AG04449 (cell line): ENCODE measurements at places on chromosomes 5 and 9.

GRCh38 chr5:62093976-62094375 is 212.0 kb upstream of the KIF2A start:
- DNase-seq: no peak

DNA sequence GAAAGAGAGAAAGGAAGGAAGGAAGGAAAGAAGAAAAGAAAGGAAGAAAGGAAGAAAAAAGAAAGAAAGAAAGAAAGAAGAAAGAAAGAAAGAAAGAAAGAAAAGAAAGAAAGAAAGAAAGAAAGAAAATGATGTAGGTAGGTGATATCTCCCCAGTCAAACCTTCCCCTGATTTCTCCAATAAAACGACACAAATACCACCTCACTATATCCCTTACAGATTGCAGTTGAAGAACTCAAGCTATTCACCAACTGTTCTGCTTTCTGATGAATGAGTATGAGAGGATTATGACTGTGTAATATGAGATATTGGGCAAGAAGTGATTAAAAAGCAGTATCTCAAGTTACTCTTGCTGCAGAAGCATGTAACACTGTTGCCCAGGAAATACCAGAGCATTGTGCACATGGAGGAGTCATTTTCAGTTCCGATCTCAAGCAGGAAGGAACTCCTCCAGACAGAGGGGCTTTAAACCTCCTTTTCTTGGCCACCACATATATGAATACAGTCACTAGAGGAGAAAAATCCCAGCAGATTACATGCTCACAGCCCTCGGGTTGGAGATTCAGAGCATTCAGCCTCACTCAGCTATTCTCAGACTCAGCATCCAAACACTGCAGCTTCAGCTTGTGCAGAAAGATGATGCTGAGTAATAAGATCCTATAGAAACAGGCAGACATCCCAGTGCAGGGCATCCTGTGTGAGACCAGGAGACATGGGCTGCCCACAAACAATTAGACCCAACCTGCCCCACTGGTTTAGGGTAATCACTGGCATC is 61.4 kb downstream of the UGCG start:
- peak; percentile 99 for DNase-seq

- DNase-seq: no peak
Observed at GRCh38 chr5:61455179-61456006, 123.3 kb downstream of the ZSWIM6 start.

DNA sequence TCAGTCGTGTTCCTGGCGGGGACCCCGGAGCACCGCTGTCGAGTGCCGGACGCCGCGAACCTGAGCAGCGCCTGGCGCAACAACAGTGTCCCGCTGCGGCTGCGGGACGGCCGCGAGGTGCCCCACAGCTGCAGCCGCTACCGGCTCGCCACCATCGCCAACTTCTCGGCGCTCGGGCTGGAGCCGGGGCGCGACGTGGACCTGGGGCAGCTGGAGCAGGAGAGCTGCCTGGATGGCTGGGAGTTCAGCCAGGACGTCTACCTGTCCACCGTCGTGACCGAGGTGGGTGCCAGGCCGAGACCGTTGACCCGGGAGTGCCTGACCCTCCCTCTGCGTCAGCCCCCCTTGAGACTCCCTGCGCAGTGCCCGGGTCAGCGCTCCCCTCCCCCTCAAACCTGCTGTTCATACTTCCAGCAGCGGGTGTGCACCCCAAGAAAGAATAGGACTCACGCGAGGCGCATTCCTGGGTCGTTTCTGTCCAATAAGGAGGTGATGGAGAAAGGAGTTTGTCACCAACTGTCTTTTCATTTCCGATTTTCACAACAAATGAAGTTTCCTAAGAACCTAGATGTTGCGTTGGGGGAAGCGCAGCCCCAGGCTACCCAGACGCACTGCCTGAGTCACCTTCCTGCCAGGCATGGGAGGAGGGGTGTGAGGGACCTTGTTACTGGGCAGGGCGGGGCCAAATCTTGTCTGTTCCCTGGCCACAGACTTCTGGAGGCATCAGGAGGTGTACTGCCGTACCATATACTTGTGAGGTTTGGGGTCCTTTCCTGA is 722 bp downstream of the SLC22A4 start:
- DNase-seq: no peak

DNA sequence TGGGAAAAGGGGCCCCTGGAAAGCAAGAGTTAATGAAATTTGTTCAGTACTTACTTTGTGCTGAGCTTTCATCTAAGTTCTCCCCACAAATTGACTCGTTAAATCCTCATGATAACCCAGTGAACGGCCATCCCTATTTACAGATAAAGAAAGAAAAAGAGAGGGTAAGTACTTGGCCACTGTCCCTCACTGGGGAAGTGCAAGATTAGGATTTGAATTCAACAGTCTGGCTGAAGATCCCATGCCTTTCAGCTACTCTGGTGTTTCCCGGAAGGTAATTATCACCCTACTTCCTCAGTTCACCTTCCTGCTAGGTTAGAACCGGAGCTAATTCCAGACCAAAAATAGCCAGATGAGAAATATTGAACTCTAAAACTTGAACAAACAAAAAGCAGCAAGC is 269.2 kb upstream of the TLE4 start:
- no peak for DNase-seq

DNA sequence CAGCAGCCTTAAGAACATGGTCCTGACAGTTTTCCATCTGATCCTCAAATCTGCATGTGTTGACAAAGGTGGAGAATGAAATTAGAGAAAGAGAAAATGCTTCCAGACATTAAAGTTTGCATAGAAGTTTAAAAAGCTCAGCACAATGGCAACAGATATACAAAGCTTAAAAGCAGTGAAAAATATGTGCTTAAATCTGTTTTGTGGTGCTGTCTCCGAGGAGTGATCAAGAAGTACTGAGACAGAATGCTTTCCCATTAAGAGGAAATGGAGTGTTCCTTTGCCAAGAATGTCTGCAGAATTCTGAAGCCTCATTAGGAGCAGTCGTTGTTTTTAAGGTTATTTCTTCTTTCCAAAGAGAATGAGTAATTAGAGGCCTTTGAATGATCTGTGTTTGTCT is 131.4 kb downstream of the MCTP1 start:
- DNase-seq: no peak

DNA sequence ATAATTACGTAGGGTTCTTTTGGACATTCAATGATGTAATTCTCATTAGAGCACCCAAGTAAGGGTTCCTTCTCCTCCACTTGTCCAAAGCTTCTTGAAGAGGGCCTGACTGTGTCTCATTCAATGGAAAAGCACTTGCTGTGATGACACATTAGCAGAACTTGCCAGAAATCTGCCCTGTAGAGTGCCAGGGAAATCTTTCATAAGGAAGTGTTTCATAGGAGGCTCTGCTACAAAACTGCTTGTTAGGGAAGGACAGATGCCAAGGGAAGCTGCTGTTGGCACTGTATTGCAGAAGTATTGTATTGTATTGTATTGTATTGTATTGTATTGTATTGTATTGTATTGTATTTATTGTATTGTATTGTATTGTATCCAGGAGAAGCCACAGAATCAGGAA is 45.5 kb upstream of the MPDZ start:
- no peak for DNase-seq

- DNase-seq: no peak
Observed at GRCh38 chr9:133705576-133705975, 32.6 kb downstream of the SARDH start.

- no peak for DNase-seq
Observed at GRCh38 chr9:21825637-21826036, 23.2 kb downstream of the MTAP start.

- DNase-seq: no peak
Observed at GRCh38 chr5:90598293-90598692, 39.7 kb downstream of the ADGRV1 start.

DNA sequence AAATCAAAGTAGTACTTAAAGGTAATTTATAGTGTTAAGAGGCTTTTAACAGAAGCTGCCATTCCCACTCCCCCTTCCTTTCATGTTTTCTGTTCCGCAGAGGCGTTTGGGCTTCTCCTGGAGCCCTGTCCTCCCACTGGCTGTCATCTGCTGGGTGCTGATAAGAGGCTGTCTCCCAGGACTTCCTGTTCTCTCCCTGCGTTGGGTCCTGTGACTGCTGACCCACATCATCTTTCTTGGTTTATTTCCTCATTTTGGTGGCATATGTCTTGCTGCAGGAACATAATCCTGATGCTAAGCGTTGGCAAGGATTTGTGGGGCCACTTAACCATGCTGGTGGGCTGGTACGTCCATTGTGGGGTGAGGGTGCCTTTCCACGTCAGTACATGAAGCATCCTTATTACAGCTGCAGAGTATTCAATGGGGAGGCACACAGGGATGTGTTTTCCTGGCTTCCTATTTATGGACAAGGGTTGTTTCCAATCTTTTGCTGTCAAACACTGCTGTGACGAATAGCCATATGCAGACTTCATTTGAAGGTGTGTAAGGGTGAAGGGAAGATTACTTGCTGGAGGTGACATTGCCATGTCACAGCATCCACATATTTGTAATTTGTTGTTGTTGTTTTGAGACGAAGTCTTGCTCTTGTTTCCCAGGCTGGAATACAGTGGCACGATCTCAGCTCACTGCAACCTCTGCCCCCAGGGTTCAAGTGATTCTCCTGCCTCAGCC is 22.3 kb upstream of the RNF130 start:
- no peak for DNase-seq

DNA sequence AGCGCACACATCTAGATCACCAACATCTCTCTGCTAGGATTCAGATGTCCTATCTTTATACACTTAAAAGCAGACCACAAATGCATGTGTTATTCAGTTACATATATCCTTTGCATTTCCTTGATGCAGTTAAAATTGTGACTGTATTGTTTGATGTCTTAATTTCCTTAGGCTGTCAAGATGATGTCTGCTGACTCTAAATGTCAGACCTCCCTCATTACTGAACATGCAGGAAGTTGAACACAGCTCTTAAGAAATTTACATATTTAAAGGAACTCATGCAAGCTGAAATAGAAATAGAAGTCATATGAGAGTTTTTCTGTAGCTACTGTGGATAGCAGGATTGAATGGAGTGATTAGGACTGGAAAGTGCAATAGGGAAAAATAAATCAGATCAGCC is 336.5 kb upstream of the SEMA6A start:
- no peak for DNase-seq

DNA sequence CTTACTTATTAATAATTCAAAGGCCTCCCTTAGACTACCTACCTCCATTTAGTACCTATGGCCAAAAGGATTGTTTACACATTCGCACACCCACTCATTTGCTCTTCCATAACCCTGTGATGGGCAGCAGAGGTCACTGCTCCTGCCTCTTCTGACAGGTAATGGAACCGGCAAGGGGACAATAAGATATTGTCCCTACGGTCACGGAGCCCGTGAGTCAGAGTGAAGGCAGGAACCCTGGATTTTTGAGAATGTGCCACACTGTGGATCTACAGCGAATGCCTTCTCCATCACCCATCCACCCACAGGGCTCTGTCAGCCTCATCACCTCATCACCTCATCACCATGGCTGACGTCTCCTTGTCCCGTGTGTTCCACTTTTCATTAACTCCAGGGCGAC is 132.3 kb downstream of the MYO10 start:
- DNase-seq: no peak

- DNase-seq: no peak
Observed at GRCh38 chr5:39503155-39503554, 78.4 kb upstream of the DAB2 start.

DNA sequence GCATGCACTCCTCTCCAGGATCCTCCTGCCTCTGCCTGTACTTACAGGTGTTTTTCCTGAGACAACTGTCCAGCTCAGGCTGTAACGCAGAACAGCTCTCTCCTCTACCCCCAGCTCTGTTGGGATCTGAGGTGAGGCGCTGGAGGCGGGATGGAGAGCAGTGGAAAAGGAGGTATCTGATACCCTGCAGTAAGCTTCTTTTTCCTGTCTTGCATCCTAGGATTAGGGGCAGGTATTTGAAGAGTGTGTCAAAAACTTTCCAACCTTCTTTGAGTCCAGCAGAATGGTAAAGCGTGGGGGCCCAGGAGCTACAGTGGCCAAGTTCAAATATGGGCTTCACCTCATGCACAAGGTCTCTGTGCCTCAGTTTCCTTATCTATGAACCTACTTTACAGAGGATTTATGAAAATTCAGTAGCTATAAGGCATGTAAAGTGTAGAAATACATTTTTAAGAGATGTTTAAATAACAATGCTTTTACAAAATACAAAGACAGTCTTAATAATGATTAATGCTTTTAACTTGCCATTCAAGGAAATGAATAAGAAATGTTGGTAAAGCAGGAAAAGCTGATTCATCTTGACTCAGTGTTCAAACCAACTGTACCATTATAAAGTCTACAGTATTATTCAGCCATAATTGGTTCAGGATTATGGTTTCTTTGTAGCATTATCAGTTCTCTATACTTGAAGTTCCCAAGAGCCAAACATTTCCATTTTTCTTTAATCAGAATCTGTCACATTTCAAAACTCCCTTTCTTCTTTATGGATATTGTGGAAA is 26.1 kb downstream of the MAP1B start:
- DNase-seq: no peak

GRCh38 chr9:69867081-69867814 is 46.6 kb downstream of the CFAP95 start:
- DNase-seq: no peak

DNA sequence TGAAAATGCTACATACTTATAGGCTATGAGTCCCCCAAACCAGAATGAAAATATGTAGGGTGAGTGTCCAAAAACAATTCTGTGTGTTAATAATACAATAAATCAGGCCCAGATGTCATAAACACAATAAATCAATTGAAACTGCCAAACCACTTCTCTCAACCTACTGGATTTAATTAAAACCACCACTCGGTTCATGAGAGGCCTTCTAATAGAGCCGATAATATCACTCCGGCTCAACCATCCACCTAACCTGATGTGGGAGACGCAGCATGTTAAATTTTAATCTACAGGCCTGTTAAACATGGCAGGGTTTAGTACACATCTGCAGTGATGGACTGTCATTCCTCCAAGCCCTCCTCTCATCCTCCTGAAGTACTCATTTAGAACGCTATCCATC is 734.5 kb upstream of the ZNF608 start:
- no peak for DNase-seq

DNA sequence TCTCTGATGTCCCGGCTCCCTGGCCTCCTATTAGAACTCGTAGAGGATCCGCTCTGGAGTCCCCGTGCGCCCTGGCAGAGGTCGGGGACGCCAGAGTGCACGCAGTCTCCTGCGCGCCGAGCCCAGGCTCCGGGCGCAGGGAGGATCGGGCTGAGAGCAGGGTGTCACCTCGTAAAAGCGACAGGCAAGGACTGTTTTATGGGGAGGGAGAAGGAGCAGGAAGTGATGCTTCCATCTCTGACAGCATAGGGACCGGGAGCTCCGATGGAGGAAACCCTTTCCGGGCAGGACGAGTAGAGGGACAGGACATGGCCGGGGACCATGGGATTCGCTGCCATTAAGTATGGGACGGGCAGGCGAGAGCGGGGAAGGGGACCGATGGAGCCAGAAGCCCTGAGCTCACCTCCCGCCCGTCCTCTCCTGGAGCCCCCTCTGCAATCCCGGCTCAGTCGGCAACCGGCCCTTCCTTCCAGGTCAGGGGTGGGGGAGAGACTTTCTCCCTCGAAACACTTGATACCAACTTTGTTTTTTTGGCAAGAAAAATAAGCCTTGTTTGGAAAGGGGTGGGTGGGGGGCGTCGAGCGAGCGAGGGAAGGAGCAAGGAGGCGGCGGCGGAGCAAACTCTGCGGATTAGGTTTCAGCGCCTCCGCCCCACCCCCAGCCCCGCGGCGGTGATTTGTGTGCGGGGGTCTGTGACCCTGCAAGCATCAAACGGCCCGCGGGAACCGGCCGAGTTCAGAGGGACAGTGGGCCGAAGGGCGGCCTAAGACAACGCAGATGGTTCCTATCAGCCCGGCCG is 12.6 kb downstream of the LMX1B start:
- no peak for DNase-seq

- no peak for DNase-seq
Observed at GRCh38 chr9:100587375-100587774, 9.5 kb downstream of the CAVIN4 start.
